ENCODE measurements at places on chromosomes 4 and X. TPM values are rescaled to one million over a fixed set of nuclear protein-coding genes. Genes with fewer than 3 reads are reported as not detected.

The CCNA2 gene
- 65.4 TPM for total RNA-seq

The SMIM10 gene
- 1.3 TPM for total RNA-seq

The P2RY10 gene
- total RNA-seq = not detected

The TSPAN7 gene
- 5.2 TPM for total RNA-seq

The CCDC110 gene
- total RNA-seq = 0.28 TPM

The LAMP2 gene
- 128 TPM for total RNA-seq

The PCDH18 gene
- total RNA-seq = 1.5 TPM

The LUZP4 gene
- total RNA-seq = not detected

The STARD8 gene
- total RNA-seq = 14.8 TPM
